ENCODE measurements at places on chromosomes 11 and 22.

DNA sequence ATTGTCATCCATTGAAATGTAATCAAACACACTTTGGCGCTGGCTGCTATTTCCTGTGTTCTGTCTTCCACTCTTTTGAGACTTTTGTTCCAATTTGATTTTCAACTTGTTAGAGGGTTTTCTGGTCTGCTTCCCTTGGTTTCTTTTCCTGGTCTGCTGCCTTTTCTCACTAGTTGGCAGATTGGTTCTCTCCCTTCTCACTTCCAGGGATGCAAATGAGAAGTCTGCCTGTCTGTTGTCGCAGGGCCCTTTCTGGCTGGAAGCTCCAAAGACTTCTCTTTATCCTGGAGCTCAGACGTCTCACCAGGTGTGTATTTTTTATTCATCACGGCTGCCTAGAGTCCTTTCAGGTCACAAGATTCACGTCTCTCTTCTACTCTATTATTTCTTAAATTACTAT lies 84.0 kb downstream of the RPS6KA4 start:
- DNase-seq, result no peak

GRCh38 chr11:32851251-32851650 lies 21.5 kb downstream of the PRRG4 start:
- DNase-seq, result no peak

DNA sequence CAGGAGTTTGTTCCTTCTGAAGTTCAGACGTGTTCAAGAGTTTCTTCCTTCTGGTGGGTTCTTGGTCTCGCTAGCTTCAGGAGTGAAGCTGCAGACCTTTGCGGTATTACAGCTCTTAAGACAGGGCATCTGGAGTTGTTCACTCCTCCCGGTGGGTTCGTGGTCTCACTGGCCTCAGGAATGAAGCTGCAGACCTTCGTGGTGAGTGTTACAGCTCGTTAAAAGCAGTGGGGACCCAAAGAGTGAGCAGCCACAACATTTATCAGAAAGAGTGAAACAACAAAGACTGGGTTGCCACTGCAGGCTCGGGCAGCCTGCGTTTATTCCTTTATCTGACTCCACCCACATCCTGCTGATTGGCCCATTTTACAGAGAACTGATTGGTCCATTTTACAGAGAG lies 373.1 kb downstream of the ETS1 start:
- DNase-seq, result no peak

- DNase-seq, result no peak
These were observed 8.7 kb downstream of the CD3E start for GRCh38 chr11:118313242-118313641.

- no peak for DNase-seq
These were observed 5.9 kb downstream of the PAK1 start for GRCh38 chr11:77467993-77468392.

GRCh38 chr11:66002648-66003225 lies 434 bp downstream of the BANF1 start:
- peak; percentile 69 for DNase-seq

DNA sequence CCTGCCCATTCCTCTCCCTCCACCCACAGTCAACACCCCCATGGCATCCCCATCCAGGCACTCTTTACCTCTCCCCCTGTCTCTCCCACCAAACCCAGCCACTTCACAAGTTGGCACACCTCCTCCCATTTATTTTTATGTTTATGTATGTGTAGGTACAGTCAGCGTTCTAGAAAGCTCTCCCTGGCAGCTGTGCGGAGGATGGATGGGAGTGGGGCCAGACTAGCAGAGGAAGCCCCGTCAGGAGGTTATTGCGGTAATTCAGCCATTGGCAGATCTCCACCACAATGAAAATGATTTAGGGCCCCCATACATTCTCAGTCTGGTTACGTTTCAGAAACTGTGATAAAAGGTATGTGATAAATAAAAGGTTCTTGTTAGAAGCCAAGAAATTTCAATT lies 51.3 kb downstream of the BTG4 start:
- DNase-seq, result no peak
